ENCODE measurements at places on chromosomes 5 and 9.
A peak's percentile ranks its signal among the peaks of the same experiment; 100 is the strongest.

GRCh38 chr5:132245593-132245992 lies 11.9 kb upstream of the PDLIM4 start:
- DNase-seq, result no peak

GRCh38 chr9:117927354-117927753 lies 223.2 kb downstream of the TLR4 start:
- DNase-seq, result no peak

DNA sequence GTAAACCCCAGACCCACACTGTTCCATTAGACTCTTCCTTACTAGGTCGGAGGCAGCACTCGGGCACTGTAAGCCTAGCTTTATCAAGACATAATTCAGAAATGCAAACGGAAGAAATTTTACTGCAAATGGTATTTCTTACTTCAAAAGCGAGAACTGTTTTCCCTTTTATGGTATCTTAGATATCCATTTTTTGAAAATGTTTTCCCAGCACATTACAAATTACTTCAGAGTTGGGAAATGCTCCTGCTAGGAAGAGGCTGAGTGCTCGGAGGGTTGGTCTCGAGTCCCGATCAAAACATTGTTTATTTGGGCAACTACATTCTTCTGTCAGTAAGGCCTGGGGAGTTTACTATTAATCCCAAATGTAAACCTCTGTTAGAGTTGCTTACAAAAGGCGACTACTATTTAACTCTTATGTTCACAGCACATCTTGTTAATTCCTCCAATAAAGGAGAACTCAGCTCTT lies 332.9 kb downstream of the CWC27 start:
- DNase-seq, result no peak

DNA sequence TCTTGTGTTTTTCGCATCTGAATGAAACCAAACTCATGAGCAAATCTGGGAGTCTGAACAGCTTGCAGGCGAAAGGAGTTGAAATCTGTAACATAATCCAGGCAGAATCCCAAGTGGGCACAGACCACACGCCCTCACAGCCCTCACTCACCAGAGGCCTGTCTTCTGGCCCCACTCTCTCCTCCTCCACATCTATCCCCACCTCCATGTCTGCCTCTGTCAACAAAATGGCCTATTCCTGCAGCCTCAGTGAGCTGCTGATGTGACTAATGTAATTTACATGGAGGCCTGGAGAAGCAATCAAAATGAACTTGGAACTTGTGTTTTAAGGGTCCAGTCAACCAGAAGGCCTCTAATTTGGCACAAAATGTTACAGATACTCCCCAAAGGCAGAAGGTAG lies 136.6 kb downstream of the GNA14 start:
- no peak for DNase-seq

DNA sequence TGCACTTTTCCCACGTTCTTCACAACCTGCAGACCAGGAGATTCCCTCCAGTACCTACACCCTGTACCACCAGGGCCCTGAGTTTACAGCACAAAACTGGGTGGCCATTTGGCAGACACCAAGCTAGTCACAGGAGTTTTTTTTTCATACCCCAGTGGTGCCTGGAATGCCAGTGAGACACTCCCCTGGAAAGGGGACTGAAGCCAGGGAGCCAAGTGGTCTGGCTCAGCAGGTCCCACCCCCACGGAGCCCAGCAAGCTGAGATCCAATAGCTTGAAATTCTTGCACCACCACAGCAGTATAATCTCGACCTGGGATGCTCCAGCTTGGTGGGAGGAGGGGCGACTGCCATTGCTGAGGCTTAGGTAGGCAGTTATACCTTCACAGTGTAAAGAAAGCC lies 26.3 kb upstream of the SMC5 start:
- no peak for DNase-seq

DNA sequence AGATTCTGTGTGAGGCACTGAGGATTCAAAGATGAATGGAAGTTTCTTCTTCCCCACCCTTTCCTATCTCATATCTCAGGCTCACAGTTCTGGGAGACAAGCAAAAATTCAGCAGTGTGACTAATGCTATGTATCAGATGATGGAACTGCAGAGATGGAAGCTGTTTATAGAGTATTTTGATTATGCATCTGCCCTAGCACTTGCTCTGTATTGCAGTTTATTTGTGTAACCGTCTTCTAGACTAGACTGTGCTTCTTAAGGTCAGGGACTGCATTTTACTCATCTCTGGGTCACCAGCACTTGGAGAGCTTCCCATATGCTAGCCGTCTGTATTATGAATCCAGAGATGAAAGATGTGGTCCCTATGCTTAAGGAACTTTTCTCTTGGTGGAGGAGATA lies 12.6 kb downstream of the CAVIN4 start:
- DNase-seq, result no peak

GRCh38 chr5:17257705-17258273 lies 40.4 kb downstream of the BASP1 start:
- DNase-seq, result peak; percentile 2

DNA sequence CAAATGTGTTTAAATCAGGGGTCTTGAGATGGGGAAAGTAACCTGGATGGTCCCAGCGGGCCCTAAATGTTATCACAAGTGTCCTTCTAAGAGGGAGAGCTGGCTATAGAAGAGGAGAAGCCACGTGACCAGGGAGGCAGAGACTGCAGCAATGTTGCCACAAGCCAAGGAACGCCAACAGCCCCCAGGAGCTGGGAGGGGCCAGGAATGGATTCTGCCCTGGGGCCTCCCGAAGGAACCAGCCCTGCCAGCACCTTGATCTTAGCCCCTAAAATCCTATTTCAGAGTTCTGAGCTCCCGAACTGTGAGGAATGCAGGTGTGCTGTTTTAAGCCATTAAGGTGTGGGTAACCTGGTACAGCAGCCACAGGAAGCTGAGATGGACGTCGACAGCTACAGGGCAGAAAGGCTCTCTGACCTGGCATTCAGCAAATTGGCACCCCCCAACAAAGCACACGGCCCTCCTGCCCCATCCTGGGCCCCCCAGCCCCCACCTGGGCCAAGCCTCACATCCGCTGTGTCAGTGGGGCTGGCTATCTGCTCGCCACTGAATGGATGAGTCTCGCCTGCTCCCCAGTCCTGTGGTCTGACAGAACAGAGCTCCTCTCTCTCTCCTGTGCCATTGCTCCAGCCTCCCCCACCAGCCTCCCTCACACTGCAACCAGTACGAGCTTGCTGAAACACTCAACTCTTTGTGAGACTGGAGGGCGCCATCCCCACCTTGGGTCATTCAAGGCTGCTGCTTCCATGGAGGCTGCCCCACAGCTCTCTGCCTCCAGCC lies 78.8 kb downstream of the ADAMTS2 start:
- DNase-seq, result no peak

DNA sequence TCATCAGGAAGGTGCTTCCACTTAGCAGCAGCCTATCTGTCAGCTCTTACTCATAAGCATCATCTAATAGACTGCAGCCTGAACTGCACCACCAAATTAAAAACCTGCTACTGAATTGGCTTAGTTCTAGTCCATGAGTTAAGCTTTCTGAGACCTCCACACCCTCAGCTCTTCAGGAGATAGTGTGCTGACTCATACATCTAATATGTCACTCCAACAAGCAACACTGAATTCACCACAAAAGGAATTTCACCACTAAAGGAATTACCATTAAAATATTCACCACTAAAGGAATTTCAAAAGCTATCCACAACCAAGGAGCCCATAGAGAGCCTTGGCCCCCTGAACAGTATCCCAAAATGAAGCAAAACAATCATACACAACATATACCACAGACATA lies 418.5 kb upstream of the RORB start:
- no peak for DNase-seq

GRCh38 chr5:171131497-171131896 lies 177.6 kb upstream of the TLX3 start:
- DNase-seq, result no peak

DNA sequence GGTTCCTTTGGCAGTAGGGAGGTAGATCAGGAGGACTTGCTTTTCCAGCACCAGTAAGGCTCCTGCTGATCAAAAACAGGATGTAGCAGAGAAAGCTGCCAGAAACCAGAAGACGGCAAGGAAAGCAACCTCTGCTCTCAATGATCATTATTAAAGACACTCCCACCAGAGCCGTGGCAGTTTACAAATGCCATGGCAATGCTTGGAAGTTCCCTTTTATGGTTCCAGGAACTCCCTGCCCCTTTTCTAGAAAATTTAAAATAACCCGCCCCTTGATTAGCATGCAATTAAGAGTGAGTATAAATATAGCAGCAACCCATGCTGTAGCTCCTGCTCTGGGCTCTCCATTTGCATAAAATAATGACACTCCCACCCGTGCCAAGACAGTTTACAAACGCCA lies 16.1 kb downstream of the EQTN start:
- DNase-seq, result no peak

- no peak for DNase-seq
Measured at GRCh38 chr9:71384343-71384742, 262.9 kb upstream of the TRPM3 start.

DNA sequence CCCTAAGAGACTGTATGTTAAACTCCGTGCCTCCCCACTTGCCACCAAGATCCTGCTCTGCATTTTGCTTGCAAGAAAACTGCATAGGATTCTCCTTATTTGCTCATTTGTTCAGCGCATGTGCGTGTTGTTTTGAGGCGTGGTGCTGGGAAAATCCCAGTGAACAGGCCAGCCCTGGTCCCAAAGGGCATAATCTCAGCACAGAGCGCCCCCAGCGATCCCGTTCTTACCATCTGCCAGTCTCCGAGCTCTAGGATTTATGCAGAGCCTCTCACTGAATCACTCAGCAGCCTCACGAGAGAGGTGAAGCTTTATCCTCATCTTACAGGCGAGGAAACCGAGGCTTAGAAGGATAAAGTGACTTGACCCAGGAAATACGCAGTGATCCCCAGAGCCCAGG lies 11.5 kb downstream of the PRRX2 start:
- no peak for DNase-seq

- no peak for DNase-seq
Measured at GRCh38 chr5:9536717-9537116, 9.2 kb downstream of the SEMA5A start.

GRCh38 chr9:132630811-132631210 lies 39.0 kb downstream of the DDX31 start:
- no peak for DNase-seq

GRCh38 chr9:110758201-110758600 lies 89.6 kb downstream of the MUSK start:
- no peak for DNase-seq

GRCh38 chr5:179577286-179577960 lies 27.1 kb downstream of the RUFY1 start:
- no peak for DNase-seq

DNA sequence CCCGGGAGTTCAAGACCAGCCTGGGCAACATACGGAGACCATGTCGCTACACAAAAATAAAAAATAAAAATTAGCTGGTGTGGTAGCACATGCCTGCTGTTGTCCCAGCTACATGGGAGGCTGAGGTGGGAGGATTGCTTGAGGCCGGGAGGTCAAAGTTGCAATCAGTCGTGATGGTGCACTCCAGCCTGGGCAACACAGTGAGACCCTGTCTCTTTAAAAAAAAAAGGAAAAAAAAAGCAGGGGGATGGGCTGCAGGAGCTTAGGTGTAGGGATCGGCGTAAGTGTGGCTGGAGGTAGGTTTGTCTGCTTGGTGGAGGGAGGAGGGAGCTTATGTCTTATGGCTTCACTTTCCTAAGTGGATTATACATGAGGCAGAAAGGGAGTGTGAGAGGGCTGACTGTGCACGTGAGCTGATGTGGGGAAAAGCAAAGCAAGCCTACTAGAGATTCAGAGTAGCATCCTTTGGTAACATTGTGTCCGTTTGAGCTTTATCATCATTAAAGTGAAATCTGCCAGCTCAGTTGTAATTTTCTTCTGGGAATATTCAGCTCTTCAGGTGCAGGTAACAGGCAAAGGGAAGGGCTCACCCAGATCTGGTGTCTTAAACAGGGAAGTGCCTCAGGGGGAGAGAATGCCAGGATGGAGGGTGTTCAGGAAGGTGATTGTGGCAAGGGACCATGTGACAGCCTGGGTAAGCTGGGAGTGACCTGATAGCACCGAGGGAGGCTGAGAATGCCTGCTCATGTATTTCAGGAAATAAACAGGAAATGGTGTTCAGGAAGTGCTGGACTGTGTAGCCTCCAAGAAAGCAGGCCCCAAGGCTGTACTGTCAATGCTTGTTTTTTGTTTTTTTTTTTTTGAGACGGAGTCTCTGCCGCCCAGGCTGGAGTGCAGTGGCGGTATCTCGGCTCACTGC lies 17.6 kb upstream of the SETX start:
- peak; percentile 32 for DNase-seq

- DNase-seq, result peak; percentile 98
Measured at GRCh38 chr9:130962418-130963316, 23.6 kb upstream of the FIBCD1 start.

Measured in RKO (cell line).